ENCODE measurements at places on chromosomes 3 and 15.

GRCh38 chr3:128753715-128754114 is 27.7 kb downstream of the RAB7A start:
- DNase-seq, result no peak

- no peak for DNase-seq
Measured at GRCh38 chr3:15722877-15723623, 74.7 kb downstream of the ANKRD28 start.

GRCh38 chr3:136380530-136380929 is 130.4 kb downstream of the PCCB start:
- DNase-seq, result no peak

DNA sequence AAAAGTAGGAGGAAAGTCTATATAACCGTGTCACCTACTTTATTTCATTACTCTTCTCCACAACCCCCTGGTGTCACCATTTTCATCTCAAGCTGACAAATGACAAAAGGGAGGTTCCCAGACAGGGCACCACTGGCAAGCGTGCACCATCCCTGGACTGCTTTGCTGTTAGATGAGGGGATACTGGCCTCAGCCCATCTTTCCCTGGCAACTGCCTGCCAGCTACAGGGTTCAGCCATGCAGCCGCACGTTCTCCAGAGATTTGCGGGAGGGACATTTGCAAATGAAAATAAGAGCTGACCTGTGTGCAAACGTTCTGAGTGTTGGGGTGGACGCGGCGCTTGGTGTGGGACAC is 660 bp downstream of the UROC1 start:
- no peak for DNase-seq

GRCh38 chr3:111152496-111152895 is 80.9 kb downstream of the NECTIN3 start:
- no peak for DNase-seq

DNA sequence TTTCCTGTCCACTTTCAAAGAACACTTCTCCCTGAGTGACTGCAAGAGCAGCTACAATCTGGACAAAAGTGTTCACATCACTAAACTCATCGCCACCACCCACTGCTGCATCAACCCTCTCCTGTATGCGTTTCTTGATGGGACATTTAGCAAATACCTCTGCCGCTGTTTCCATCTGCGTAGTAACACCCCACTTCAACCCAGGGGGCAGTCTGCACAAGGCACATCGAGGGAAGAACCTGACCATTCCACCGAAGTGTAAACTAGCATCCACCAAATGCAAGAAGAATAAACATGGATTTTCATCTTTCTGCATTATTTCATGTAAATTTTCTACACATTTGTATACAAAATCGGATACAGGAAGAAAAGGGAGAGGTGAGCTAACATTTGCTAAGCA is 1.8 kb downstream of the CCRL2 start:
- DNase-seq, result no peak

DNA sequence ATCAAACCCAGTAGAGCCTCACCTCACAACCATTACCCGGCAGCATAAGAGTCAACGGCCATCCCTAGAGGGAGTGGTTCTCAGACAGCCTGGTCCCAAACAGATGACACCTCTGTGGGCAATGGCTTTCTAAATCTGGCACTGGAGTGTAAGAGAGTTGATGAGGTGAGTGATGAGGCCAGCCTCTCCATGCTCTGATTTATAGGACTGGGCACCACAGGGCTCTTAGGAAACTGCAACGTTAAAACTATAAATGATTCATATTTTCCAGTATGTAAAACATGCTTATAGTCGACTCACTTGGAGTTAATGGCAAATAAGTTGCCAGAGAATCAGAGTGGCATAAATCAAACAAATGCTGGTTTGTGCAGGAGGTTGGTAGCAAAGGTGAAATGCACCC is 187.7 kb downstream of the GREM1 start:
- no peak for DNase-seq

Measured in inflammatory macrophage treated with lipopolysaccharide for 4 hours (primary cell).